Activated CD4-positive, alpha-beta T cell treated with anti-CD3 and anti-CD28 coated beads, Interleukin-2, amount 10 ng/mL, durations not matched to agents 7 days and 5 days (primary cell): ENCODE measurements at places on chromosomes 3 and 15. TPM values are rescaled to one million over a fixed set of nuclear protein-coding genes. Genes with fewer than 3 reads are reported as not detected.

The CEP152 gene
- total RNA-seq: 38.0 TPM

The EPB42 gene
- total RNA-seq: not detected

The CCDC54 gene
- not detected for total RNA-seq

The GPR160 gene
- 6.1 TPM for total RNA-seq

The TUBGCP5 gene
- total RNA-seq: 21.7 TPM

DNA sequence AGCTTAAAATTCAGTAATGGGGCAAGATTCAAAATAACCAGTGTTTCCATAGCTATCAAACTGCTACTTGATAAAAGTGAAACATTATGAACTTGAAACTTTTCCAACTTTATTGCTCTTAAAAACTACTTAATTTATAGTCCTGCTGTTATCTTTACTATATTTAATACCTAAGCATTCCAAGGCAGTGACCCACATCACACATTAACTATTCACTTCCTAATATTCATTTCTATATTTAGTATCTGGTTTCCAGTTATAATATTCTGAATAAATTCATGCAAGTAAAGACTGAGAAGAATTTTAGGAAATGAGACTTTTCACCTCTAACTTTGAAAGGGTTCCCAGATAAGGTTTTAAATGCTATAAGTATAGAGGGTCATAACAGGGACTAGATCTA, 64.9 kb downstream of the UACA start:
- H3K4me1 ChIP-seq: no peaks in the 10 kb centered on the region
- no peaks in the 10 kb centered on the region for H3K36me3 ChIP-seq
- H3K4me3 ChIP-seq: no peak overlapping the region
- H3K27ac ChIP-seq: no peak overlapping the region
- no peak for DNase-seq
- peaks cover 30% of the 10 kb centered on the region for H3K27me3 ChIP-seq

DNA sequence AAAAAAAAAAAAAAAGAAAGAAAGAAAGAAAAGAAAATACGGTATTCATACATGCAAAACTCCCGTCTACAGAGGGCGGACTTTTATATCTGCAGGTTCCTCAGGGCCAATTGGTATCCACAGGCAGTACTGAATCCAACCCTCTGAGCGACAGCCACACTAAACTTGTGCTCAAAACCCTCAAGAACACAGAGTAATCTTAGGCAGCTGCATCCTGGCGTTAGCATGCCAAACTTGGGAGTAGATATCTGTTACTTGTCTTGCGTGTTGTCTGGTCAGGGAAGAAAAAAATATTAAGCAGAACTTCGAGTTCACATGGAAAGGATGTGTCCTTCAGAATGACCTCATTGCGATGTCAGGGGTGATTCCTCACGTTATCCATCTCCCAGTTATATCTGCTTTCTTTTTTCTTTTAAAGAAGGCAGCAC, 12.8 kb downstream of the SNAP23 start:
- DNase-seq: no peak
- peaks cover 17% of the 10 kb centered on the region for H3K36me3 ChIP-seq
- peaks cover 2% of the 10 kb centered on the region for H3K4me1 ChIP-seq
- H3K27me3 ChIP-seq: no peaks in the 10 kb centered on the region
- no peak overlapping the region for H3K4me3 ChIP-seq

GRCh38 chr3:15505479-15506165, 15.9 kb downstream of the COLQ start:
- no peak overlapping the region for H3K4me3 ChIP-seq
- H3K27ac ChIP-seq: no peak overlapping the region
- no peaks in the 10 kb centered on the region for H3K27me3 ChIP-seq
- no peak for DNase-seq

DNA sequence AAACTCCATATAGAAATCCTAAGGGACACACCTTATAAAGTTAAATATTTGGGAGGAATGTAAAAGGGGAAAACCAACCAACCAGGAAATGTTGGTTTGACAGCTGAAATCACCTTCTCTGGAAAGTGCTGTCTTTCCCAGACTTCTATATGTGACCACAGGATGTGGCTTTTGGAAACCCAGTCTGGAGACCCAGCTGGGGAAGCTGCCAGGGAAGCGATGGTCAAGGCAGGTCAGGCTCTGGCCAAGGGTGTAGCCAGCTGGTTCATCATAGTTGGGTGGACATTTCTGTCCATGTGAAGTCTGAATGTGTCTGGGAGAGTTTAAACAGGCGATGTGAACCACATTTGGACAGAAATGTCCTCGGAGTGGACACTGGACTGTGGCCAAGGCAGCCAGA, 73.9 kb downstream of the ARNT2 start:
- no peak for DNase-seq
- no peak overlapping the region for H3K4me3 ChIP-seq
- peaks cover 3% of the 10 kb centered on the region for H3K27me3 ChIP-seq
- no peaks in the 10 kb centered on the region for H3K36me3 ChIP-seq

DNA sequence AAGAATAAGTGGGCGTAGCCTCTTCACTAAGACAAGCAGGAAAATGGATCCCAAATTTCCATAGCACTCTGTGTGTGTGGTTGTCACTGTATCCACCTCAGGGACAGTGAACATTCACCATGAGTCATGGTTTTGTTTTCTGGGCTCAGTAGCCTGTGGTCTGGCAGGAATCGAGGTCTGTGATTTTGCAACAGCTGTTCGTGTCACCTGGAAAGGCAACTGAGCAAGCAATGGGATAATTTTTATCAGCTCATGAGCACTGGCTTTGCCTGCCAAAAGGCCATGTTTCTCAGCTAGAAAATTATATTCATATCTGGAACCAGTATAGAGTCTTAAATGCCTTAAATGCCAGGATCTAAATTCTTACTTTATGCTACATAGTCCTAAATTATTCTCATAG, 60.9 kb downstream of the STRIT1 start:
- DNase-seq: no peak
- no peak overlapping the region for H3K27ac ChIP-seq

DNA sequence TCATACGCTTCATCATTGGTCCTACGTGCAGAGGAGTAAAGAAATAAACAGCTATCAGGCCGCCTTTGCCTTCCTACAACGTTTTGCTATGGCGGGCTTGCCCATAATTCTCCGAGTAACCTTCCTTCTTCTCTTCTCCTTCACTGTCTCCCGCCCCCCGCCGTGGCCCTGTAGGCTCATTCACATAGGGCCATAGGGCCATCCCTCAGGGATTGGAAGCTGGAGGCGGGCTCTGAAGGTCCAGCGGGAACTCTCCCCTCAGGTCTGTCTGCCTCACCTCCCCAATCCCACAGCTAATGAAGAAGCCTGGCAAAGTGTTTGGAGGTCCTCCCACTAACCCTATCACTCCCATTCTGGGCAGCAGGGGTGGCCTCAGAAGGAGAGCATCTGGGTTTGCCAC, 43.6 kb downstream of the SEMA5B start:
- no peak overlapping the region for H3K27ac ChIP-seq
- peaks cover 36% of the 10 kb centered on the region for H3K27me3 ChIP-seq
- H3K4me3 ChIP-seq: no peak overlapping the region
- no peaks in the 10 kb centered on the region for H3K36me3 ChIP-seq
- H3K4me1 ChIP-seq: peaks cover 4% of the 10 kb centered on the region

- no peaks in the 10 kb centered on the region for H3K27me3 ChIP-seq
- no peak for DNase-seq
Measured at GRCh38 chr3:64584179-64584578, 103.6 kb downstream of the ADAMTS9 start.
